A549 treated with GW870086 at 1 μM for 4 hours (cell line): ENCODE measurements at places on chromosomes 16 and 17. TPM values are rescaled to one million over a fixed set of nuclear protein-coding genes. Genes with fewer than 3 reads are reported as not detected.

DNAAF1 gene
- total RNA-seq = 0.21 to 0.47 TPM (median 0.43 TPM) in 5 replicates

SPN gene
- not detected in 5 replicates for total RNA-seq

WNT9B gene
- total RNA-seq = not detected in 5 replicates

KRT13 gene
- total RNA-seq = 0.24 to 0.87 TPM (median 0.39 TPM) in 5 replicates

EVI2A gene
- not detected in 5 replicates for total RNA-seq

OR2C1 gene
- total RNA-seq = not detected in 5 replicates

PIRT gene
- not detected in 5 replicates for total RNA-seq

KRTAP4-1 gene
- 0.20 to 0.22 TPM in 2 of 5 replicates, not detected in the others for total RNA-seq
